ENCODE measurements at places on chromosomes 13 and 19.
A peak's percentile ranks its signal among the peaks of the same experiment; 100 is the strongest.

- peak; percentile 86 for DNase-seq
Observed at GRCh38 chr19:53868892-53869804, 1.5 kb downstream of the MYADM start.

GRCh38 chr19:37362733-37363132 is 8.2 kb upstream of the ZNF527 start:
- peak; percentile 23 for DNase-seq

GRCh38 chr19:54271106-54271505 is 9.8 kb downstream of the LILRB2 start:
- DNase-seq: no peak

DNA sequence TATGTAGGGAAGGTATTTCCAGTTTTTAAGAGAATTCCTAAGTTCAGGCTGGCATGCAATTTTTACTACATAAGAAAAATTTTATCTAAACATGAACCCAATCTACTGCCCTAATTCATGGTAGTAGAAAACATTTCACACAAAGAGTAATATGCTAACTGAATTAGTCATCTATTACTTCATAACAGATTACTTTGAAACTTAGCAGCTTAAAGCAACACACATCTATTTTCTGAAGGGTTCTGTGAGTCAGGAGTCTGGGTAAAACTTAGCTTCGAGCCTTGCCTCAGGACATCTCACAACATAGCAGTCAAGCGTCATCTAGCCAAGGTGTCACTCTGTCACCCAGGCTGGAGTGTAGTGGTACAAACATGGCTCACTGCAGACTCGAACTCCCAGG is 537.5 kb downstream of the DCT start:
- DNase-seq: no peak

Data from H4 (cell line).